ENCODE measurements at places on chromosomes 7 and 10. TPM values are rescaled to one million over a fixed set of nuclear protein-coding genes. Genes with fewer than 3 reads are reported as not detected.

Gene TMEM196
- 0.07 TPM for total RNA-seq

Gene GRM3
- 3.4 TPM for total RNA-seq

DNA sequence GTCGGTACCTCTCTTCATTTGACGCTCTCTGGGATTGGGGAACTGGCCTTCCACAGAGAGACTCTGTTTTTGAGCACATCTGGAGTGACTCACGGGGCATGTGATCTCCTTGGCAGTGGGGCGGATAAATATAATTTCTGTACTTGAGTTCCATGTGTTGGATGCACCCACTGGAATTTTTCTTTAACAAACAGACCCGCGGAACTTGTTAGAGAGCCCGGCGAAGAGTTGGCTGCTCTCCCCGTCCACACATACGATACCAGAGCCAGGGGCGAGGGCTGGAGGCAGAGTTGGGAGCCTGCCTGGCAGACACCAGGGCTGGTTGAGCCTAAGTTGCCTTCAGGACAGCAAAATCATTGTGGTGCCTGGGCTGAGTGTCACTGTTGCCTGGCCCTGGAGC lies at the start of gene FAM180A:
Gene FAM180A, minus strand, starts transcription at position 44 of the 400 bp plus-strand sequence. CDS start 233 bp downstream, outside the sequence.
- no peak for DNase-seq

- peak; percentile 53 for DNase-seq
Measured at GRCh38 chr10:113576852-113577251, 24.0 kb downstream of the HABP2 start.

- no peak for DNase-seq
Measured at GRCh38 chr10:56181607-56182006, 179.5 kb downstream of the ZWINT start.

DNA sequence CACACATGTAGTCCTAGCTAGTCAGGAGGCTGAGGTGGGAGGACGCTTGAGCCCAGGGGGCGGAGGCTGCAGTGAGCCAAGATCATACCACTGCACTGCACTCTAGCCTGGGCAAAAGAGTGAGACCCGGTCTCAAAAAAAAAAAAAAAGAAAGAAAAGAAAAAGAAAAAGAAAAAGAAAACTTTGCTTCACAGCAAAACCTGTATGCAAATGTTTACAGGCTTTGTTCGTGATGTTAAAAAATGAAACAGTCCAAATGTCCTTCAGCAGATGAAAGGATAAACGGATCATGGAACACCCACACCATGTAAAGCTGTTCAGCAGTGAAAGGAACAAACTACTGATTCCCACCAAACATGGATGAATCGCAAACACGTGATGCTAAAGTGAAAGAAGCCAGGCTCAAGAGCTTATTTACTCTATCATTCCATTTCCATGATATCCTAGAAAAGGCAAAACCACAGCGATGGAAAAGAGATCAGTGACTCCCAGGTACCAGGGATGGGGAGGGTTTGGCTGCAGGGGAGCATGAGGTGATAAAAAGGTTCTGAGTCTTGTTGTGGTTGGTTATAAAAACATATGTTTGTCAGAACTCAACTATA lies 15.1 kb downstream of the LRRC20 start:
- no peak for DNase-seq

DNA sequence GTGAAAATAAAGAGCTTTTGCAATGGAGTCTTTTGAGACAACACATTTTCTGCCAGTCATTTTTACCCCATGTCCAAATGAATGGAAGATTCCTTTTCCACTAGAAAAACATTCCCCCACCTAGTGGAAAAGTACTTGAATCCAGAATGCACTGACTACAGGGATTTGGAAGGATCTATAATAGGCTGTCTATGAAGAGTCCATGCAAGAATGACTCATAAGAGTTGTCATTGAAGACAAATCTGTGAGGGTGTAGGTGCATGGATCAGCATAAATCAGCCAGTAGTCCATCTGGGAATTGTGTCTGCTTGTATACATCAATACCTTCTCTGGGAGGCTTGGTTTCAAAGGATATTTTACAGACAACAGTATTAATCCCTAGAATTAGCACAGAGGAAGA lies 32.5 kb upstream of the TRUB1 start:
- DNase-seq = no peak

- no peak for DNase-seq
Measured at GRCh38 chr10:116728526-116729096, 13.8 kb downstream of the HSPA12A start.

Data from H1 (cell line).